ENCODE measurements at places on chromosomes 2 and 18.

- DNase-seq, result no peak
These were observed 123.0 kb downstream of the CYP26B1 start for GRCh38 chr2:72024451-72025175.

DNA sequence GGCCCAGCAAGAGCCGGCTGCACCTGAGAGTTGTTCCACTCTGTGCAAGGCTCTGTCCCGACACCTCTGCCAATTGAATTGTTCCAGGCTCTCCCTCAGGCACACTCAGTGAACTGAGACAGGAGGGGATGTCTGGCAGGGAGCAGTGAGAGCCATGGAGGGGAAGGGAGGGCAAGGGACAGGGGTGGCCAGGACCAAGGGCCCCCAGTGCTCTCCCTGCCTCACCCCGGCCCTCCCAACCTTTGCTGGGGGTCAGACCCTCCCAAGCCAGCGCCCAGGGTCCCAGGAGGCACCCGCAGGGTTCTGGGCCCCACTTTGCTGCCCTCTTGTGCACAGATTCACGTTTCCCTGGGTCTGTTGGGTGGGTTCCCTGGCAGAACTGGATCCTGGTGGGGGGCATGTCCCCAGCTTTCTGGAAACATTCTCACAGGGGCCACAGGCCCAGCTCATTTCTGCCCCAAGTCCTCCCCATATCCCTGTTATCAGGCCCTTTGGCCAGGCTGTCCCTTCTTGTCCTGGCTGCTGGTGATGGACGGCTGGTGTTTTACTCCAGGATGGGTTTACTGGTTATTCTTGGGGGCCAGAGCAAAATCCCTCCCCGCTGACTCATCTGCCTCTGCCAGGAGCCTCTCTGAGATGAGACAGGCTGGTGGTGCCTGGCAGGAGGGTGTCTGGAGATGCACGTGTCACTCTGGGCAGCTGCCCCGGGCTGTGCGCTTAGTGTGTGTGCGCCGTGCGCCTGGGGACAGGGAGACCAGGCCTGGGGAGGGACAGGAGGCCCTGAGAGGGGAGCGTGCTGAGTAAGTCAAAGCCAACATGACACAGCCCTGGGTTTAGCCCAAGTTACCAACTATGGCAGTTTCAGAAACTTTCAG, 136.5 kb upstream of the CTDP1 start:
- DNase-seq, result no peak

- no peak for DNase-seq
These were observed 1.6 kb upstream of the RTP5 start for GRCh38 chr2:241867776-241868420.

GRCh38 chr2:32683520-32684086, 55.8 kb downstream of the TTC27 start:
- no peak for DNase-seq

- no peak for DNase-seq
These were observed 90.1 kb downstream of the KLHL29 start for GRCh38 chr2:23475036-23475435.

- no peak for DNase-seq
These were observed 51.0 kb upstream of the ZNF516 start for GRCh38 chr18:76546088-76546435.

DNA sequence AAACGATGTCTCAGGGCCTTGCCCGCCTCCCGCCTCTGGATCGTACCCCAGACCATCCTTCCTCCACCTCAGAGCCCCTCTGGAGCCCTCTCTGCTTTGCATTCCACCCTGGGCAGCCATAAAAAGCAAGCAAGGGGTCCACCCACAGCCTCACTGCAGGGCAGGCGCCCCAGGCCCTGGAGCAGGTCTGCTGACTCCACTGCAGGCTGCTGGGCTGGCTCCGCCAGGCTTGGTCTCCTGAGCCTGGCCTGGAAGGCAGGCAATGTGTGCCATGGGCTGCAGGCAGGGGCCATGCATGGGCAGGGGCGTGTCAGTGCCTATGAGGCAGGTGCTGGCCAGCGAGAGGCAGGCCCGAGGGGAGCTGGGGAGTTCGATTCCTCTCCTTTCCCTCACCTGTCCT, 186.0 kb downstream of the ANKRD30B start:
- no peak for DNase-seq

Data from left lung (tissue), 14 donors.